ENCODE measurements at places on chromosomes 11 and 22. TPM values are rescaled to one million over a fixed set of nuclear protein-coding genes. Genes with fewer than 3 reads are reported as not detected.

- H3K36me3 ChIP-seq: peaks cover 27% of the 10 kb centered on the region
- peak overlapping the region; percentile 21 for H3K27ac ChIP-seq
- H3K4me1 ChIP-seq: peaks cover 43% of the 10 kb centered on the region
Observed at GRCh38 chr11:72239849-72240460, 4.0 kb downstream of the PHOX2A start.

- H3K4me3 ChIP-seq: no peak overlapping the region
- no peaks in the 10 kb centered on the region for H3K27me3 ChIP-seq
- peak overlapping the region; percentile 71 for H3K27ac ChIP-seq
- no peaks in the 10 kb centered on the region for H3K36me3 ChIP-seq
- DNase-seq: no peak
Observed at GRCh38 chr11:2096011-2096918, 42.9 kb downstream of the IGF2 start.

DNA sequence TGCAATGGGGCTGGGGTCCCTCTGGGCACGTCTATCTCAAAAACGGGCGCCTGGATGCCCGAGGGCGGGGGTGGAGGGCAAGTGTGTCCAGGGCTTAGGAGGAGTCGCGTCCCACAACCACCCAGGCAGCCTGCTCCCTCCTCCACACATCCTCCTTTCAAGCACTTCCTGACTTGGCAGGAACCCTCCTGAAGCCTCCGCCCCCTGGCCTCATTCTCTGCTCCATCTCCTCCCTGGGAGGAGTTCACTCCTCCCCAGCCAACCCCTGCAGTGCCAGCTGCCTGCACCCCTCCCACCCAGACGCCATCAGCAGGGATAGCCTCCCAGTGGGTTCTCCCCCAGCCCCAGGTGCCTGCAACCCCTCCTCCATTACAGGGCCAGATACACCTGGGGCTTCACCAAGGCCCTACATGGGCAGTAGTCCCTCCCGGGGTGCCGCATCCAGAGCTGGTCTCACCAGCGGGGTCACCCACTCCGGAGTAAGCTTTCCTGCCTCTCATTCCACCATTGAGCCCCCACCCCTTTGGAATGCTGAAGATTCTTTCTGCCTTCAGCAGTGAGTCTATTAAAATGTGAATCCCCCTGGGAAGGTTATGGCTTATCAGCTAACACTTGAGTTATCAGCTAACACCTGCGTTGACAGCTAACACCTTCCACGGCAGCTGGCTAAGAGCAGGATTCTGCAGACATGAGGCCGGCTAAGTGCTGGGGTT, 24.4 kb downstream of the RTN4R start:
- H3K36me3 ChIP-seq: no peaks in the 10 kb centered on the region
- H3K4me3 ChIP-seq: peak overlapping the region; percentile 19
- peaks cover 56% of the 10 kb centered on the region for H3K4me1 ChIP-seq
- peak; percentile 65 for DNase-seq

DNA sequence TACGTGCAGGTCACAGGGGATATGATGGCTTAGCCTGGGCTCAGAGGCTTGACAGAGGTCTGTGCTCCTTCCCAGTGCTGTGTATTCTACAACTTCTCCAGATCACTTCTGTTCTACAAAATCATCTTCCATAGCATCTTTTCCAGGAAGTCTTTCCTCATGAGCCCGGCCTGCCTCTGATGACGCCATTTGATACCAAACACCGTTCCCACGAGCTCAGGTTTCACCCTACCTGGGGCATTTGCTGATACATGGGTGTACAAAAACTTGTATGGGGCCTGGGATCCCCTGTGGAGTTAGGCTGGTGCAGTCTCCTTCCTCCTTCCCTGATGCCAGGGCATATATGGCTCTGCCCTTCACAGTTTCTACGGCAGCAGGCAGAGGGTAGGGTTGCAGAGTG, 78.7 kb downstream of the NECTIN1 start:
- no peaks in the 10 kb centered on the region for H3K36me3 ChIP-seq
- H3K27me3 ChIP-seq: no peaks in the 10 kb centered on the region
- no peak for DNase-seq
- H3K4me1 ChIP-seq: no peaks in the 10 kb centered on the region
- H3K27ac ChIP-seq: no peak overlapping the region
- no peak overlapping the region for H3K4me3 ChIP-seq

GRCh38 chr22:26651815-26652214, 5.6 kb upstream of the MIAT start:
- no peak overlapping the region for H3K4me3 ChIP-seq
- no peak for DNase-seq

GRCh38 chr11:12409621-12410005, 32.2 kb downstream of the PARVA start:
- no peak overlapping the region for H3K4me3 ChIP-seq
- peaks cover 68% of the 10 kb centered on the region for H3K4me1 ChIP-seq
- no peaks in the 10 kb centered on the region for H3K36me3 ChIP-seq
- H3K27ac ChIP-seq: peak overlapping the region; percentile 71
- no peaks in the 10 kb centered on the region for H3K27me3 ChIP-seq
- DNase-seq: no peak

DNA sequence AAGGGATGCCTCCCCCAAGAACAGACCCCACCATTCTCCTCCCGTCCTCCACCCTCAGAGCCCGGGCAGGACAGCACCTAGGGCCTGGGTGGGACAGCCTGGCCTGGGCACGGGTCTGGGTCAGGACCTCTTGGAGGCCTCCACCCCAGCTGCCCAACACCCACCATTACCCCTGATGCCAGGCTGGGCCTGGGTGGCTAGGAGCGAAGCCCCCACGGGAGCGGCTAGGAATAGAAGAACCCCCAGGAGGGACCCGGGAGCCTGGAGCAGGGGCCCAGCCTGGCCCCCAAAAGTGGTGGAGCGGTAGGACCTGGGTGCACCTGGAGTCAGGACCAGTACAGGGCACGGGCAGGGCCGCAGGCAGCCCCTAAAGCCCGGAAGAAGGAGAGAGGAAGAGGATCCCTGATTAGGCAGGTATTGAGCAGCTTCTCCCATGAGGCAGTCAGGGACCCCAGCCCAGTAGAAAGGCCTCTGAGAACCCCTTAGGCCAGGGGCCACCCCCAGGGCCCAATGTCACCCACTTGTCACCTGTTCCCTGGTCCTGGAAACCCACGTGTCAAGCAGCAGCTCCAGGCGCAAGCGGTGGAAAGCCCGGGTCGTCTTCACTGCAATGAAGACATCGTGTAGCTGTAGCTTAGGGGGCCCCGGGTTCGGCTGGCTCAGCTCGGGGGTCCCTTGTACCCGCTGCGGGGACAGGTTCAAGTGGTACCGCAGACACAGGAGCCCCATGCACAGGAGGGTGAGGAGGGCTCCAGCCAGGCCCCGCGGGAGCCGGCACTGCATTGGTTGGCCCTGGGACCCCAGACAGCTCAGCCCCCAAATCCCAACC, 575 bp downstream of the MFNG start:
- peak overlapping the region; percentile 74 for H3K27ac ChIP-seq
- peaks cover 32% of the 10 kb centered on the region for H3K4me1 ChIP-seq
- no peaks in the 10 kb centered on the region for H3K36me3 ChIP-seq
- H3K27me3 ChIP-seq: no peaks in the 10 kb centered on the region
- no peak for DNase-seq

GRCh38 chr22:45314786-45315185, 5.1 kb downstream of the FAM118A start:
- peak overlapping the region; percentile 43 for H3K27ac ChIP-seq
- H3K27me3 ChIP-seq: no peaks in the 10 kb centered on the region
- no peak for DNase-seq
- no peaks in the 10 kb centered on the region for H3K4me1 ChIP-seq
- H3K4me3 ChIP-seq: no peak overlapping the region

- no peak overlapping the region for H3K4me3 ChIP-seq
- H3K36me3 ChIP-seq: no peaks in the 10 kb centered on the region
- H3K4me1 ChIP-seq: no peaks in the 10 kb centered on the region
- no peak for DNase-seq
- H3K27me3 ChIP-seq: no peaks in the 10 kb centered on the region
Observed at GRCh38 chr11:118138839-118139420, 13.7 kb downstream of the SCN4B start.

DNA sequence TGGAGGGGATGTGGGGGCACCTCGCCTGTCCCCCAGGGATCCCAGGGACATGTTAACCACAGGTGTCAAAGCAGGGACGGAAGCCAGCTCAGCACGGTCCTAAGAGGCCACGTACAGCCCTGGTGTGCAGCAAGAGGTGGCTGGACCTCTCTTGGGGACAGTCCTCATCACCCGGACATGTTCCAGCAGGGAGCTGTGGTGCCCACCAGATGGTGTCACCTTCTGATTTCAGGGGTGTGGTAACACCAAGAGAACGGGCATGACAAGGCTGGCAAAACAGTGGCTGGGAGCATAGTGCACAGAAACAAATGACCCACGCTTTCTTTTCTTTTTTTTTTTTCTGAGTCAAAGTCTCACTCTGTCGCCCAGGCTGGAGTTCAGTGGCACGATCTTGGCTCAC, 25.6 kb upstream of the COMT start:
- H3K27me3 ChIP-seq: no peaks in the 10 kb centered on the region
- no peaks in the 10 kb centered on the region for H3K4me1 ChIP-seq
- H3K36me3 ChIP-seq: peaks cover 55% of the 10 kb centered on the region
- no peak for DNase-seq
- H3K4me3 ChIP-seq: no peak overlapping the region

DNA sequence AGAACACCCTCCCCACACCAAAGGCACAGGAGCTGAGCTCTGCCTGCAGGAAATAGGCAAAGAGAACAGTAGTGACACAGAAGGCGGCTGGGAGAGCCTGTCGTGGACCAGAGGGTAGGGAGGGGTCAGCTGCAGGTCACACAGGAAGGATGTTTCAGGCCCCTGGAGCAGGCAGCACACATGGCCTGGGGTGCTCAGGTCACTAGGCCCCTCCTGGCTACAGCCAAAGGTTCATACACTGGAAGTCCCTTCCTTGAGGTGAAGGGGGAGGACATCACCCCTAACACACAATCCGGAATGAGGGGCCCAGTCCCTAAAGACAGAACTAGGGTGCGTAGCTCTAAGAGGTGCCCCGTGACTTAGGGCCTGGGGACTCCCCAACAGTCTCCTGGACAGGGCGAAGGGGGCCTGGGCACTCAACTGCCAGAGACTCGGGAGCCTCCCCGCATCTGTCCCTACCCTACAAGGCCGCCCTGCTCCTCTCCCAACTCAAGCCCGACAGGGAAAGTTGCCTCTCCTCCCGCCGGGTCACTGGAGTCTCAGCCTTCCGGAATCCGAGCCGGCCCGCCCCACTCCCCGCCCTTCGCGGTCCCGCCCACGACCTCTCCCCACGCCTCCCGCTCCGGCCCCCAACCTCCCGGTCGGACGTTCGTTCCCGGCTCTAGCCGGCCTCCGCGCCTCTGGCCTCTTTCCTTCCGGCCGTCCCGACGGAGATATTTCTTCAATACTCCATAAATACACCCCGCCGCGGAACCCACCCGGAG, at the start of gene CYB5R2:
TSS of gene CYB5R2 (minus strand) at position 541 of the 764 bp plus-strand sequence. CDS start 675 bp downstream, outside the sequence.
- peak within 1 kb of the TSS; percentile 57 for H3K4me3 ChIP-seq
- H3K4me1 ChIP-seq: no peaks in the 10 kb centered on the region
- peak within 1 kb of the TSS; percentile 25 for H3K27ac ChIP-seq
- DNase-seq: no peak
- no peaks in the 10 kb centered on the region for H3K36me3 ChIP-seq

DNA sequence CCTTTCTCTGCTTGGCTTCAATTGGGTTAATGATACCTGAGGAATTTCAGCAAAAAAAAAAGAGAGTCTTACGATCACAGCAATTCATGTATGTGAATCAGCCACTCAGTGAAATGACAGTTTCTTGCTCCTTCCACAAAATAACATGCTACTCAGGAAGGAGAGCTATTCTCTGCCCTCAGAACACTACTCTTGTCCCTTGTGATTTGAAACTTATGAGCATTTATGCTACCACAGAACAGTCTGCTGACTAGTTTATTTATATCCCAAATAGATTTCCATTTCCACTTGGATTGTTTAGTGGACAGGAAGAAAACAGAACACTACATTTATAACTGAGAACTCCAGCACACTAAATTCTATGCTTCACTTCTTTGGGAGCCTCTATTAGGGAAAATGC, 8.5 kb downstream of the TFIP11 start:
- no peak for DNase-seq
- H3K4me1 ChIP-seq: no peaks in the 10 kb centered on the region
- H3K4me3 ChIP-seq: no peak overlapping the region
- H3K27ac ChIP-seq: peak overlapping the region; percentile 72
- H3K36me3 ChIP-seq: peaks cover 88% of the 10 kb centered on the region

DNA sequence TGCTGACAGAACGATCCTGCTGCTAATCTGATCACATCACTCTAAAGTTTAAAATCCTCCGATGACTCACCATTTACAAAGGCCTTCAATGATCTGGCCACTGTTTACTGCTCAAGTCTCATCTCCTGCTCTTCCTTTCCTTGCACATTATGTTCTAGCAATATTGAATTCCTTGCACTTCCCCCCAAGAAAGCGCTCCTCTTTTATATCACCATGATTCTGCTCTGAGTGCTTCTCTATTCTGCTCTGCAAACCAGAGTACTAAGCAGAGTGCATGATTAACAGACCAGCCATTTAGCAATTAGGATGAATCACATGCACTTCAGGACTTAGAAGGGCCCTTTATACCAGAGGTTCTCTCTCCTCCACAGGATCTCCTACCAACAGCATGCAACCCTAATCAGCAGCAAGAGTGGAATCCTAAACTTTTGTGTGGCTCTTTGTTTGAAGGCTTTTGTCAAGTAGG, 1122.8 kb upstream of the CCDC90B start:
- H3K27me3 ChIP-seq: no peaks in the 10 kb centered on the region
- DNase-seq: no peak
- H3K36me3 ChIP-seq: no peaks in the 10 kb centered on the region
- H3K4me1 ChIP-seq: no peaks in the 10 kb centered on the region

- DNase-seq: no peak
- no peaks in the 10 kb centered on the region for H3K4me1 ChIP-seq
- H3K27ac ChIP-seq: no peak overlapping the region
- H3K4me3 ChIP-seq: no peak overlapping the region
- H3K27me3 ChIP-seq: no peaks in the 10 kb centered on the region
- no peaks in the 10 kb centered on the region for H3K36me3 ChIP-seq
Observed at GRCh38 chr11:86138958-86139357, 70.1 kb upstream of the PICALM start.

GRCh38 chr11:83051760-83052671, 19.7 kb downstream of the RAB30 start:
- DNase-seq: no peak
- no peak overlapping the region for H3K4me3 ChIP-seq
- H3K36me3 ChIP-seq: no peaks in the 10 kb centered on the region
- no peaks in the 10 kb centered on the region for H3K27me3 ChIP-seq
- peak overlapping the region; percentile 75 for H3K27ac ChIP-seq
- H3K4me1 ChIP-seq: no peaks in the 10 kb centered on the region

- H3K4me3 ChIP-seq: no peak overlapping the region
- H3K27ac ChIP-seq: no peak overlapping the region
- H3K4me1 ChIP-seq: no peaks in the 10 kb centered on the region
- H3K27me3 ChIP-seq: no peaks in the 10 kb centered on the region
Observed at GRCh38 chr22:48359613-48359965, 1468.1 kb downstream of the BRD1 start.

The PRRG4 gene
- 1.4 TPM for total RNA-seq

The CCDC82 gene
- total RNA-seq: 11.9 TPM

The APOL5 gene
- total RNA-seq: not detected

The ZBTB16 gene
- 65.5 TPM for total RNA-seq

The OVCH2 gene
- not detected for total RNA-seq

The TMEM86A gene
- 4.6 TPM for total RNA-seq

The SCGB1D2 gene
- not detected for total RNA-seq

The NLRP10 gene
- not detected for total RNA-seq

The OR8K1 gene
- total RNA-seq: not detected

The PANX2 gene
- 0.67 TPM for total RNA-seq

The DAGLA gene
- 5.7 TPM for total RNA-seq

The SCN3B gene
- 0.70 TPM for total RNA-seq

The SMTNL1 gene
- total RNA-seq: not detected
